Mucosa of gallbladder (tissue), 1 donor: ENCODE measurements at places on chromosomes 5 and 9.

GRCh38 chr5:95241635-95242034 lies 43.3 kb downstream of the MCTP1 start:
- no peak for DNase-seq

DNA sequence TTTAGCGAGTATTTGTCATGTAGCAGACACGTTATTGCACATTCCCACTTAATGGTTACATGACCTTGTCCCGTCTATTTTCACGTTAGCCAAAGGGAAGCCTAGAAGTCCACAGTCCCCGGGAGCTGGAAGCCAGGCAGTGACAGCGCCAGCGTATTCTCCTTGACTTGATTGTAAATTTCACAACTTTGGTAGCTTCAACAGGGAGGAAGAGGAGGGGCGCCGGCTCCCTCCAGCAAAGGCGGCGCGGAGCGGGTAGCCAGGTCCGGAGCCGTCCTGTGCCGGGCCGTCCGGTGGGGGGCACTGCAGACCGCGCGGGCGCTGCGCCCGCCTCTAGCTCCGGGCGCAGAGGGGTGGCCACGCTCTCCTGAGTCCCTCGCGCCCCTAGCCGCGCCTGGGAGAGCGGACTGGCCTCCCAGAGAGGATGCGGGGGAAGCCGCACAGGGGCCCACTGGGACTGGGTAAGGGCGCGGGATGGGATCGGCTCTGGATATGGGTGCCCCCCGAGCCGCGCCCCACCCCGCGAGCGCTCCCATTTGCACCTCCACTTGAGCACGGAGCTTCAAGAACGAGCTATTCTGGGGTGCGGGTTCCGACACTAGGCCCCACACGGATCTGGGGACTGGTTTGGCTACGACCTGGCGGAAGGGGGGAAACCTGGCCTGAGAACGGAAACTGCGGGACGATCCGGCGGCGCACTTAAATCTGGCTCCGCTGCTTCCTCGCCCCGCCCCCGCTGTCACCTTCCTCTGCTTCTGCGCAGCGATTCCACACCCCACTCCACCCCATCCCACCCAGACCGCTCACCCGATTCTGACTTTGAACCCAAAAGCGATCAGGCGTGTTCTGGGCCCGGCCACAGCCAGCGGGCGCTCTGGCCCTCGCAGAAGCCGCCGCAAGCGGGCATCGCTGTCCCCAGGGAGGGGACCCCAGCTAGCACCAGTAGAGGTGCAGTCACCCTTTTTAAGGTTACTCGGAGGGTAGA lies 23.8 kb downstream of the KLF4 start:
- peak; percentile 48 for DNase-seq

GRCh38 chr9:19788614-19789271 lies at the start of gene SLC24A2:
SLC24A2 (minus strand) TSS chr9:19789037.
- no peak for DNase-seq

- no peak for DNase-seq
Observed at GRCh38 chr5:14171046-14171445, 27.9 kb downstream of the TRIO start.

DNA sequence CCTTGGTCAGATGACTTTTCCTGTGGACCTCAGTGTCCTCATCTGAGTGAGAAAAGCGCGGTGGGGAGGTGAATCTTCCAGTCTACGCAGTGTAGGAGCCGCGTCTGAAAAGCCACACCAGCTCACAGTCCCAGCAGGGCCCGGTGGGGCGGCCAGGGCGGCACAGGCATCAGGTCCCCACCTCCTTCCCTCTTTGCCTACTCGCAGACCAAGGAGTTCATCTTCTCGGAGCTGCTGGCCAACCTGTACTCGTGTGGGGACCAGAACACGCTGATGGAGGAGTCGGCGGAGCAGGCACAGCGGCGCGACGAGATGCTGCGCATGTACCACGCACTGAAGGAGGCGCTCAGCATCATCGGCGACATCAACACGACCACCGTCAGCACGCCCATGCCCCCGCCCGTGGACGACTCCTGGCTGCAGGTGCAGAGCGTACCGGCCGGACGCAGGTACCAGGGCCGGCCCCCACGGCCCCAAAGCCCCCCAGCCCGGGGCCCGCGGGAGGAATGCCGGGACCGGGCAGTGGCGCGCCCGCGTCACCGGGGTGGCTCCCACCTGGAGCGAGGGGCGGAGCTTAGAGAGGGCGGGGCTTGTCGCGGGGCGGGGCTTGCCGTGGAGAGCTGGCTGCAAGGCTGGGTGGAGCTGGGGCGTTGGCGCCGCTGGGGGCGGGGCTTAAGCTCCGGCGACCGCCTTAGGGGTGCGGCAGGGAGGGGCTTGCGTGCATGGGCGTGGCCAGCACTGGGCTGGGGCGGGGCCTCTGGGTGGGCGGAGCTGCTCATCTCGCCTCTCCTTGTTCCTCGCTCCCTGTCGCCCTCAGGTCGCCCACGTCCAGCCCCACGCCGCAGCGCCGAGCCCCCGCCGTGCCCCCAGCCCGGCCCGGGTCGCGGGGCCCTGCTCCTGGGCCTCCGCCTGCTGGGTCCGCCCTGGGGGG lies 25.6 kb downstream of the GOLGA2 start:
- DNase-seq, result peak; percentile 91

DNA sequence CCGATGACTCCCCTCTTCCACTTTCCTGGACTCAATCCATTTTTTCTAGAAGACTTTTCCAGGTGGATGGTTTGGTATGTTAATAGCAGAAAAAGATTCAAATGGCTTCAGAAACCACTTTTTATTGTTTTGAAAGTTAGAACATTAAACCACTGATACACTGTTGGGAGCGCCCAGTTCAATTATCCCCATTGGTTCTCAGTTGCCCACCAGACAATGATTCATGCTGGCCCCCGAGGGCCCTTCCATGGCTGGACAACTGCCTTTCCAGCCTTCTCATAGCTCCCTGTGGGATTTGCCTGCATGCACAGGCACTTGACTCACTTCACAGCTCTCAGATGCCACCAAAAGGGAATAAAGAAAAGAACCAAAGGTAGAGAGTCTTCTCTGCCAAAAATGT lies 21.3 kb upstream of the ANKRD34B start:
- DNase-seq, result no peak

DNA sequence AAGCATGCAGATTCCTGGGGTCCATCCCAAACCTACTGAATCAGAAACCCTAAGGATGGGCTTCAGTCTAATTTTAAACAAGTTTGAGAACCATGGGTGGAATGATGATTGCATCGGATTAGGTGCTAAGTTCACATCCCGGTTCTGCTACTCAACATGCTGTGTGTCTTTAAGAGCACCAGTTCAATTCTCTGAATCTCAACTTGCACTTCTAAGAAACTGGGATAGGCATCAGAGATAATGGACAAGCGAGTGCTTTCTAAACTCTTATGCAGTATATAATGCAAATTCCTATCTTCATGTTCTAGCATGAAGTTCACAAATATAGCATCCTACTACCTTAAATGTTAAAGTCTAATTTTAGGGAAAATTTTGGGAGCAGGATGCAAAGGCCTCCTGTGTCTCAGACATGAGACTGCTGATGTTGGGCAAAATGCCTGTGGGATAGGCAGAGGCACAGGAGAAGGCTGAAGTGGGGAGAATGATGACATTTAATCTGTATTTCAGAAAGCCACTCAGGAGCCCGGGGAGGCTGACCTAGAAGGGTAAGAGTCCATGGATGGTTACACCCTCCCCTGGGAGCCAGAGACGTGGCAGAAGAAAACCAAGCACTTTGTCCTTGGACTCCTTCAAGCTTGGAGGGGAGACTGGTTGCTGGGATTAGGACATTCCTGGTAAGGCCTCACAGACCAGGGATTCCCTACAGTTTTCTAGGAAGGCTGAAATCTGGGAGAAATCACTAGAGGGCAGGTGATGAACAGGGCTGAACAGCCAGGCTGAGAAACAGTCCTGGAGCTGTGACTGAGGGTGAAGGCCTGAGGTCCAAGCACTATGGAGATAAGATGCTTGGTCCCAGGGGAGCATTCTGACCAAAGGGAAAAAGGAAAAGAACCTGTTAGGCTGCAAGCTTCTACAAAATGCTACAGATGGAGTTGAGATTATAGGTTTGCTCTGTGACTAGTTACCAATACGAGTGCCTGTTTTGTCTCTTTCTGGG lies 311.9 kb upstream of the PANK3 start:
- DNase-seq, result no peak

DNA sequence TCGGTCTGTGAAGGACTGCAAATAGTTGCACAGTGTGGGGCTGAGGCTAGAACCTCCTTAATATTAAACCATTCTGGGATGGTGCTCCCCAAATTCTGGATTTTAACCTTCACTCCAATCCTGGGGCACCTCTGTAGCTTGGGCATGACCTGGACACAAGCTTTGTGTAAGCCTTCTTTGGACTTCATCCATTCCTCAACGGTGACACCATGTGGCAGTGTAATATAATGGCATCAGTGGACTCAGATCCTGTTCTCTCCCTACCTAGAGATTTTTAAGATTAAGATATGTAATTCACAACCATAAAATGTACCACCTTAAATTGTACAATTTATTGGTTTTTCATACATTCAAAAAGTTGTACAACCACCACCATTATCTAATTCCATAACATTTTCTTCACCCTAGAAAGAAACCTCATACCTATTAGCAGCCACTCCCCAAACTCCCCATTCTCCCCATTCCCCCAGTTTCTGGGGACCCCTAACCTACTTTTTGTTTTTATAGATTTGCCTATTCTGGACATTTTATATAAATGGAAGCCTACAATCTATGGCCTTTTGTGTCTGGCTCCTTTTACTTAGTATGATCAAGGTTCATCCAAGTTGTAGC lies 4.8 kb upstream of the PLGRKT start:
- peak; percentile 50 for DNase-seq

GRCh38 chr9:98092613-98092931 lies 26.4 kb downstream of the TRIM14 start:
- DNase-seq, result no peak

DNA sequence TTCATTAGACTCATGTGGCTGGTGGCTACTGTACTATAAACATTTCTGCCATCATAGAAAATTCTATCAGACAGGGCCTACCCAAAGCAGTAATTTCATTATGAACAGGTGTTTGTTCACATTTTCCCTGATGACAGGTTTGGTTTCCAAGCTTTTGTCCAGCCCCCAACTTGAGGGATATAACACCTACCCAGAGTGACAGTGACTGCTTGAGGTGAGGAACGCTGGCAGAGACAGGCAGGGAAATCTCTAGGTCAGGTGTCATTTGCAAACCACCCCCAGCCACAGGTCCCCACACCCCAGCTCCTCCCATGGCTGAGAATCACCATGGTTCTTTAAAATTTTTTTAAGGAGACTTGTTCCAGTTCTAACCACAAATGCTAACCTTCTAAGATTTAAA lies 25.5 kb downstream of the GOLM1 start:
- no peak for DNase-seq

DNA sequence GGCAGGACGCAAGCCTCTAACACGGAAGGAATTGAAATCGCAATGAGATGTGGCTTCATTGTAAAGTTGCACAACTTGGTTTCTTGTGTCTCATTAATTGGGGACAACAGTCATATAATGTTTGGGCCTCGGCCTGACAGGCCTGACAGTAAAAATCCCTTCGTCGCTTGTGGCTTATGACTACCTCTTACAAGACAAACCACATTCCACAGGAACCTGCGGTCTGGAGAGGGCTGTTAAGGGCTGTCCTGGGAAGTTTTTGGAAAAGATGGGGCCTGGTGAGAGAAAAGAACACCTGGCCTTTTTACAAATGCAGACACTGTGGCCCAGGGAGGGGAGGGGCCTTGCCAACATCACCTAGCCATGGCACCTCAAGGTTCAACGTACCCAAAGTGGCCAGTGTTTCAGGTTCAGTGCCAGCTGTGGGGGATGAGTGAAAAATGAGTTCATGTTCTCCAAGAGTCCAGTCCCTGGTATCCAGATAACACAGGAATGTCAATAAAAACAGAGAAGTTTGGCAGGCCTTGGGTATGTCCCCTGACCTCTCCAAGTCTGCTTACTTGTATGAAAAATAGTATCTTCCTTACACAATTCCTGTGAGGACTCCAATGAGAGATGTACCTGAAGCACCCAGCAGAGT lies 22.2 kb downstream of the SHB start:
- DNase-seq, result peak; percentile 79

DNA sequence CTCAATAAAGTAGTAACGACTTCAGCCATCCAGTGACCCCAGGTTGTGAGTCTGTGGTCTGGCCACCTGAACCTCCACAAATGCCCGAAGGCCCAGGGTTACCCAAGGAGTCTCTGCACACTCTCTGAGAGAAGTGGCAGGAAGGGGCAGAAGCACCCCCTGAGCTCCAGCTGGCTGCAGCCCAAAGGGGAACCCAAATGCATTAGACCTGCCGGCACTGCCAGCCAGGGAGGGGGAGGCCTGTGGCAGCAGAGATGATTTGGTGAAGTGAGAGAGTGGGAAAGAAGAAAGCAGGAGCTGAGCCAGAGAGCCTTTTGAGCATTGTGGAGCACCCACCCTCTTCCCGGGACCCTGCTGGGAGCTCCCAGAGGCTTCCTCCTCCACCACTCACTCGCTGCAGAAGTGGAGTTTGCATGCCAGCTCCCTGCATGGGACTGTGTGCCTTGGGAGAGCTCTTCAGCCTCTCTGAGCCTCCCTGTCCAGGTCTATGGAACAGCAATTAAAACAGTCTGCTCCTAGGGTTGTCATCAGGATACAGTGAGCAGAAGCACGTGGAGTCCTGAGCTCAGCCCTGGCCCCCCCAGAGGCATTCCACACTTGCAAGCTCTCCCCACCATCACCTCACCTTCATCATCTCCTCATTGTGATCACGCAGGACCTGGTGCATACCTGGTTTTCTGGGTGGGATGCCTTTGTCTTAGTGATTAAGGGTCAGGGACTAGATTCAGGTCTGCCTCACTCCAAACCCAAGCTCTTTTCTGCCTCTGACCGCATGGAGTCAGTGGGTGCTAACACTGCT lies 13.8 kb upstream of the ANGPTL2 start:
- no peak for DNase-seq

- peak; percentile 33 for DNase-seq
Observed at GRCh38 chr5:80139466-80139972, 104.4 kb downstream of the THBS4 start.

DNA sequence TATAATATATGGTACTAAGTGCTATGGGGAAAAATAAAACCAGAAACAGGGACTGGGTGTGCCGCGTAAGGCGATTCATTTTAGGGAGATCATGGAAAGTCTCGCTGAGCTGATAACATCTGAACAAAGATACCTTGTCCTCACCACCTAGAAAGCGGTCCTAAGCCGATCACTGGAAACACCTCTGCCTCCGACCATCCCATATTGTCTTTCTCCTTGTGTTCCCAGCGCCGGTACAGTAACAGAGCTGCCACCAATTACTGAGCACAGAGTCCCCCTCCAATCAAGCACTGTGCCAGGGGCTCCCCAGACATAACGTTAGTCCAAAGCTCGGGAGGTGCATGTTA lies 704 bp downstream of the CCDC112 start:
- DNase-seq, result no peak

- no peak for DNase-seq
Observed at GRCh38 chr5:22044229-22044628, 808.9 kb downstream of the CDH12 start.
